ENCODE measurements at places on chromosomes 11 and 22.
A peak's percentile ranks its signal among the peaks of the same experiment; 100 is the strongest.

DNA sequence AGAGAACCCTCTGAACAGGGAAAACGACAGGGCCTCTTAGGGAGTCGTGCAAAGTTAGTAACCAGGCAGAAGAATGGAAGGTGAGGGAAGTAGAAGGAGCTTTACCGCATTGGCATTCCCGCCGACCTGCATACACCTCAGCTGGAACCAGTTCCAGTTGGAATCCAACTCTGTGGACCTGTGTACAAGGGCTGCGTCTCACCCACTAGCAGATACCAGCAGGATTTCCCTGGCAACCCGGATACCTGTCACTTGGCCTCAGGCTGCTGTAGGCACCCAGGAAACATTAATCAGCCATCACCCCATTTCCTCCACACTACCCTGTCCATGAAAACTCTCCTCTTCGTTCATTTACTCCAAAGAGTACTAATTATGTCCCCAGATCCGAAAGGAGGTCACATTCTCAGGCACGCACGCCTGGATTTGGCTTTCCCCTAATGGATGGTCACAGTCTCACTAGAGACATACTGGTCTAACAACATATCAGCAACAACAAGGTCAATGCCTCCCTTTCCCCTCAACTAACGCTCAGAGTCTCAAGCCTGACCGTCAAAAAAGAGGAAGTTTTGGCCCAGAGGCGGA is 842 bp downstream of the ARFGAP2 start:
- no peak for DNase-seq

- DNase-seq: no peak
Measured at GRCh38 chr11:129853518-129854231, 38.0 kb downstream of the TMEM45B start.

GRCh38 chr11:76067099-76067498 is 139.2 kb downstream of the WNT11 start:
- DNase-seq: no peak

- no peak for DNase-seq
Measured at GRCh38 chr11:128627666-128628324, 40.4 kb upstream of the ETS1 start.

- DNase-seq: no peak
Measured at GRCh38 chr22:50211147-50211546, 10.3 kb downstream of the SELENOO start.

- no peak for DNase-seq
Measured at GRCh38 chr11:3099178-3099577, 42.0 kb upstream of the CARS1 start.

DNA sequence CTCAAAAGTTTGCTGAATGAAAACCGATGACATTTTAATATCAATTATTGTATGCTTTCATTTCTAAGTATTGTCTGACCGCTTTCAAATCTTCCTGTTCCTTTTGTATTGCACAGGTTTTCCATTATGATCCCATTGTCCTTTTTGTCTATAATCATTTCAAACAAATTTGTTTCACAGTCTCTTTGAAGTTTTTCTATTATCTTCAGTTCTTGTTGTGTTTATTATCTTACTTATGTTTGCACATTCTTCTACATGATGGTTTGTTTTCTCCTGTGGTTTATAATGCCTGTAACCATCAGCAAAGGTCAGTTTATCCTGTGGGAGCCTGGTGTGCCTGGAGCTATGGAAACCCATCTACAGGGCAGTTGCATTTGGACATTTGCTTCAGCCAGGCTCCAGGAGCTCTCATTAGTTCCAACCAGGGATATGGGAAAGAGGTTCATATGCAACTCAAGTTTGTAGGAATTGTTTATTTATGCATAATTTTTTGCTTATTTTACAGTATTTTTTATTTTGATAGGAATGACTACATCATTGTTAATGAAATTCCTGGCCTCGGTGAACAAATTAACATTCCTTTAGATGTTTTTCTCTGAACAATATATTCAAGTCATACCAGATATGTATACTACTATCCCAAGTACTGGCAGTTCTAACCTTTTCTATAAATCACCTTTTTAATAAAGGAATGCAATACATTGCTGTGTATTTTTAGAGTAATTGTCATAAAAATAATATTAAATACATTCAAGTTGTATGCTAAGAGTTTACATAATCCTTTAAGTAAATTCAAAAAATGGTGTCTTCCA is 179.2 kb downstream of the SBF2 start:
- DNase-seq: no peak

GRCh38 chr11:2842876-2843275 is 42.7 kb downstream of the CDKN1C start:
- no peak for DNase-seq

- no peak for DNase-seq
Measured at GRCh38 chr11:104451197-104451893, 287.4 kb upstream of the PDGFD start.

GRCh38 chr22:25448435-25449051 is 115.9 kb upstream of the GRK3 start:
- no peak for DNase-seq

DNA sequence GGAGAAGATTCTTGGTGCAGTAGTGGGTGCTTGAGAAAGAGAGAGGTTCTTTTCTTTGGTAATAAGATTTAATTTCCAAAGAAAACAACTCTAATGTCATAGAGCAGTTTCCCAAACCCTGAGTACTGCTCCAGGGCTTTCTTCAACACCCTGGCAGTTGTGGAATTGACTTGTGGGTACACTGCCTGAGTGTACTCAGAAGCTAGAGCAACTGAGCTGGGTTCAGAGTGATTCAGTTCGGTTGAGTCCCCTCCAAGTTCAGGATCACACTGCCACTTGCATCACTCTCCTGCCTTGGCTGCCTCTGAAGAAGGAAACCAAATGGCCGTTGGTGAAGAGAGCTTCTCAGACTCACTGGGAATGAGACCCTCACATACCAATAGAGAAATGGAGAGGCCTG is 5.3 kb downstream of the DMC1 start:
- no peak for DNase-seq

DNA sequence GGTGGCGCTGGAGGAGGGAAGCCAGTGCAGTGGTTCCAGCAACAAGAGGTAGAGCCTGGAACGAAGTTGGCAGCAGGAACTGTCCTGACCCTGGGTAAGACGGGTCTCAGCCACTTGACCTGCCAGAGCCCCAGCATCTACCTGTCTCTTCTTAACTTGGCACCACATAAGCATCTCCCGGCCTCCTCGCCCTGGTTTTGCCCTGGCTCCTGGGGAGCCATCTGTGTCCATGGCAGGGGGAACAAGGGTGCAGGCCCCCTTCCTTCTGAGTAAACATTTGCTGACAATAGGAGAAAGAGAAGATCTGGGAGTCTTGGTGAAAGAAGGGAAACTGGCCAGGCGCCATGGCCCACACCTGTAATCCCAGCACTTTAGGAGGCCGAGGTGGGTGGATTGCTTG is 12.8 kb downstream of the P2RY2 start:
- DNase-seq: no peak

DNA sequence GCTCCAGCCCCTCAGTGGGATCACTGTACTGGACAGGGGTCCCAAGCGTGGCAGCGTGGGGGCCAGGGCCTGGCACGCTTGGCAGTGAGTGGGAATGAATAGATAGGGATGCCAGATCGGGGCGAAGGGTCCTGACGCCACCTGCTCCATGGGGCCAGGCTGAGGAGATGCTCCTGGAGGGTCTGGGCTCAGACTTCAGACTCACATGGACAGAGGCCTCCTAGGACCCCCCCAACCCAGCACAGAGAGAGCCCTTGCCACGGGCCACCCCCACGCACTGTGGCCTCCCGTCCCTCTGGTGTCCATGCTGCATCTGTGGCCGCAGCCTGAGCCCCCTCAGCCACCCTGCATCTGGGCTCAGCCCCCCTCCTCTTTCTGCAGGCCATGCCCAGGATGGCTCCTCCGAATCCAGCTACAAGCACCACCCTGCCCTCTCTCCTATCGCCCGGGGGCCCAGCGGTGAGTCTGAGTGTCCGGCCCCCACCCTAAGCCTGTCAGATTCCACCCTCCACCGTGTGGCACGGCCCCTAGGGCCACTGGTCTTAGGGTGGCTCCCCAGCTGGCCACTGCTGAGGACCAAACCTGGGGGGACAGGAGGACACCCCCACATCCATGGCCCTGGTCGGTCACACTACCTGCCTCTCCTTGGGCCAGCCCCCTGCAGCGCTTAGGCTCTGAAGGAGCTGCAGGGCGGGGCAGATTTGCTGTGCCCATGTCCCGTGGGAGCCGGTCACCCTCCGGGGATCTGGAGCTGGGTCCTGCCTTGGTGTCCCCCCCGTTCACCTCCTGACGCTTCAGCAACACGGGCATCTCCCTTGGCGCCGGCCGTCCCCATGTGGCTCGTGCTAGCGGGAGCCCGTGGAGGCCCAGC is 2.7 kb downstream of the MUC5AC start:
- DNase-seq: no peak

- peak; percentile 80 for DNase-seq
Measured at GRCh38 chr22:32623943-32624342, 149.3 kb downstream of the FBXO7 start.

DNA sequence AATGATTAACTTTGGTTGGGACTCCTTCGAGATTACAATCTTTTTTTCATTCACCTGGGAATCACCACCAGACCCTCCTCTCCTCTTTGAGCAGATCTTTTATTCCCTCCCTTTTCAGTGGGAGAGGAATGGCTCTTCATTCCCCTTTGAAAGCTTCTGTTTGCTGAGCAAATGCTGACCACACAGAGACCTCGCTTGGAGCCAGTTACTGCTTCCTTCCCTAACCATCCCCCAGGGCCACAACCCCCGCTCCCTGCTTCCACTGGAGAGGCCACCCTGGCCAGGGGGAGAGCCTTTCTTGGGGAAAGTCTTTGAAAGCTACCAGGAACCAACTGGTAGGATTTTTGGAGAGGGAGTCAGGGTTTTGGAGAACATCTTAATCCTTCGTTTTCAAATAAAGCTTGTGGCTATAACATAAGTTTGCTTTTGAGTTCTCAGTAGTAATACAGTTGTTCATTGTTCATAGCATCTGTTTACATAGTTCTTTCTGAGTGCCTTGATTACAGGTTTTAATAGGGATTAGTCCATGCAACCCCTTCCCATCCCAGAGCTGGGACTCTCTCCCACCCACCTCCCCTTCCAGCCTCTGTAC is 138.4 kb downstream of the DBX1 start:
- DNase-seq: no peak

DNA sequence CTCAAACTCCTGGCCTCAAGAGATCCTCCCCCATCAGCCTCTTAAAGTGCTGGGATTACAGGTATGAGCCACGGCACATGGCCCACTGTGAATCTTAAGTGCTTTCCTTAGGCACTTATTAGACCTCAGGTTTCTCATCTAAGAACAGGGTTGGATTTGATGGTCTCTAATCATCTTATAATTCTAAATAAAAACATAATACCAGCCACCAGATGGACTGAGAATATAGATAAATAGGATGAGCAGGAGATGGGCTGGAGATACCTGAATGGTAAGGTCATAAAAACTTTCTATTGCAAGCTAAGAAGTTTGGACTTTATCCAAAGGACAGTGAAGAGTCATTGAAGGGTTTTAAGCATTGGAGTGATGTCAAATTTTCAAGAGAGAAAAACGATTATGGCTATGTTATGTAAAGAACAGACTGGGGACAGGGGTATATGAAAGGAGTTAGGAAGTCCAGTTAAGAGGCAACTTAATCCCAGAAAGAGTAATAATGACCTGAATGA is 85.2 kb downstream of the RELT start:
- DNase-seq: no peak

DNA sequence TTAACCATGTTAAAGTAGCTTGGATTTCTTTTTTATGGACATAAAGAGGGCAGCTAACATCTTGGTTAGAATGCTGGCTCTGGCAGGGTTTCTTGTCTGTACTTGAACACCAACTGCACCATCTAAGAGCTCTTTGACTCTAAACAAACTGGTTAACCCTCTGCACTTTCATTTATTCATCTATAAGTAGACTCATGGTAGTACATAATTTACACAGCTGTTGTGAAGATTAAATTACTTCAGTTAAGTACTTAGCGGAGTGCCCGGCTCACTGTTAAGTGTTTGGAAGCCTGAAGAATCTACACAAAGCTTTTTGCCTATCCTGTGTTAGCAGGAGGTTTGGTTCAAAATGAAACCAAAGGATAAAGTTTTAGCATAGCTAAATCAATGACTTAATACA is 846.2 kb upstream of the API5 start:
- DNase-seq: no peak

- DNase-seq: peak; percentile 41
Measured at GRCh38 chr11:86396396-86396795, 21.7 kb downstream of the CCDC81 start.

GRCh38 chr11:69578167-69578566 is 62.8 kb upstream of the CCND1 start:
- no peak for DNase-seq

- no peak for DNase-seq
Measured at GRCh38 chr22:19917389-19918138, 24.0 kb upstream of the COMT start.

DNA sequence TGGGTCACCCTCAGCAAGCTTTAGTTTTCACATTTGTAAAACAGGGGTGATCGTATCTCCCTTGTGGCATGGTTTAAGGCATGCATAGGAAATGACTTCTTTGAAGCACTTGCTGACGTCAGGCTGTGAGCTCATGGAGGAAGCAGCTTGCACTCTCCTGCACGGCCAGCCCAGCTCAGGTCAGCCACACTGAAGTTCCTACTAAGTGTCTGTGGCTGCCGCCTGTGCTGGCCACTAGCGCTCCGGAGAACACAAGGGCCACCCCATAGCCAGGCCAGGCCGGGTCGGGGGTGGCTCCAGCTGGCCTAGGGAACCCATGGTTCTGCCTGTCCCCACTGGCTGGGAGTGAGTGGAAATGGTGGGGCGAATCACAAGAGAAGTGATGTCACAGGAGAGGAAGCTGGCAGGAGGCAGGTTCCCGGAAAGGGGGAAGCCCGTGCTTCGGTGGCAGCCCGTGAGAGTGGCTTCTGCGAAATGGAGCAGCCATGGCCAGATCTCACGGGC is 28.2 kb downstream of the KCTD17 start:
- DNase-seq: no peak

- no peak for DNase-seq
Measured at GRCh38 chr22:46613606-46614021, 6.6 kb upstream of the GRAMD4 start.

DNA sequence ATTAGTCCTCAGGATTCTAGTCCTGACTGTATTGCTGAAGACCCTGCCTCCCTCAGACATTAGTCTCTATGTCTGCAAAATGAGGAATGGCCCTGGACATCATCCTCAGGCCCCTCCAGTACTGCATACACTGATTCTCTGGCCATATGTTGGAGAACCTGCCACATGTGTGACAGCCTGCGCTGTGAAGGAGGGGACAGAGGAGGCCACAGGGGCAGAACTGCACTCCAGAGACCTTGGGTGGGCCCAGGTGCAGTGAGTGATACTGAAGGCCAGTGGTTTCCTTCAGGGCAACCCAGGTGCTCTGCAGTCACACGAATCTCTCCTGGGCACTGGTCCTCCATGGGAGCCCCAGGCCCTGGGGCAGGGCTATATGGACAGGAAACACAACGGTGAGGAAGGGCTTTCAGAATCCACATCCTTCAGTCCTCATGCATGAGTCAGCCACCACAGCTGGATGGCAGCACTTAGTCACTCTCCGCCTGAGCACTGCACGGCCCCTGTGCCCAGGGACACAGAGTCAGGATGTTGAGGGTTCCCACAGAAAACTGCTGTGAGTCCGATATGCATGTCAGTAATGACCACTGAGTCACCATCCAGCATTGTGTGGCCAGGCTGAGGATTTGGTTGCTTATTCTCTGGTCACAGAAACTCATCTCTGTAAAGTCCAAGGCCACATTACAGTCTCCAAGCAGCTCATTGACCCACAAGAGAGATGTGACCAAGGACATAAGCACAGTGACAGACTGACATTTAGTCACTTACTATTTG is 39.7 kb downstream of the ME3 start:
- DNase-seq: peak; percentile 90
